PC-3 (cell line): ENCODE measurements at places on chromosomes 13 and 19. TPM values are rescaled to one million over a fixed set of nuclear protein-coding genes. Genes with fewer than 3 reads are reported as not detected.

GRCh38 chr19:33285441-33285927 lies 16.9 kb downstream of the CEBPA start:
- DNase-seq = no peak

GRCh38 chr13:93422980-93423543 lies 196.5 kb downstream of the GPC6 start:
- no peak for DNase-seq

- no peak for DNase-seq
Measured at GRCh38 chr13:35961002-35961401, 170.2 kb downstream of the DCLK1 start.

GRCh38 chr13:99256283-99256682 lies 1.9 kb downstream of the GPR18 start:
- DNase-seq = no peak

DNA sequence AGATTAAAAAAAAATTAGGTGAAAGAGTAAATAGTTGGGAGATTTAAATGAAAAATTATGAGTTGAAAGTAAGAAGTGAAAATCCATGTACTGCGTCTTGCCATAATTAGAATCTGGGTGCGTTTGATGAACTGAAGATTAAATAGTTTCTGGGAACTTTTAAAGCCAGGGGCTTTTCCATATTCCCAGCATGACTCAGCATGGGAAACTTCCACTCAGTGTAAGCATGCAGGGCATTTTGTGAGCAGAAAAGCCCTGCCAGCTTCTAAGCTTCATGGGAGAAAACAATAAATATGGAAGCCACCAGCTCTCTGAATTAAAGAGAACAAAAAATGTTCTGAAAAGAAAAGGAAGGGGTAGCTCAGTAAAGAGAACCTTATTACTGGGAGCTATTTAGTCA lies 62.0 kb upstream of the EDNRB start:
- peak; percentile 40 for DNase-seq

DNA sequence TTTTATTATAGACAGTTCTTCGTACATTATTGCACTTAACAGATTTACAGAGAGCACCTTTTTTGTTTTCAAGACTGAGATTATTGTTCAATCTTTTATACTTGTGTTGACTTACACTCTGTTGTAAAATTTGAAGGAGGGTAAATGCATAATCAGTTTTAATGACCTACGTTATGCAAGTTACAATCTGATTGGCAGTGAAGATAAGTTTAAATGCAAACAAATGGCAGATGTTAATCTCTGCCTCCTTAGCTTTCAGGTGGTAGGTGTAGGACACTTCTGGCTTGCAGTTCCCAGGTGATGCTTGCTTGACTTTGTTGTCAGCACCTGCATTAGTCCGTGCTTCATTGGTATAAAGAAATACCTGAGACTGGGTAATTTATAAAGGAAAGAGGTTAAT lies 424.9 kb downstream of the FGF9 start:
- DNase-seq = no peak

- peak; percentile 42 for DNase-seq
Measured at GRCh38 chr19:40604647-40605215, 3.6 kb downstream of the LTBP4 start.

- no peak for DNase-seq
Measured at GRCh38 chr13:50677258-50677657, 166.2 kb downstream of the DLEU7 start.

DNA sequence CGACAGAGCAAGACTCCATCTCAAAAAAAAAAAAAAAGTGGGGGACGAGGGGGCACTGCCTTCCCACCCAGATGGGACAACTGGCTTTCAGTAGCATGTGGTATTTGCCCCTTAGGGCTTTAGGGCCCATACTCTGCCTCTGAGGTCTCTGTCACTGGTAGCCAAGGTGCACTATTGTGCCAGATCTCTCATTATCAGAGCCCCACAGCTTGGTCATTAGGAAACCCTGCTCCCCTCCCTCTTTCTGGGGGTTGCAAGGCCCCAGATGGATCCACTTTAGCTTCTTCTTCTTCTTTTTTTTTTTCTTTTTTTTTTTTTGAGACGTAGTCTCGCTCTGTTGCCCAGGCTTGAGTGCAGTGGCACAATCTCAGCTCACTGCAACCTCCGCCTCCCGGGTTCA lies 11.2 kb upstream of the ZNF358 start:
- no peak for DNase-seq

DNA sequence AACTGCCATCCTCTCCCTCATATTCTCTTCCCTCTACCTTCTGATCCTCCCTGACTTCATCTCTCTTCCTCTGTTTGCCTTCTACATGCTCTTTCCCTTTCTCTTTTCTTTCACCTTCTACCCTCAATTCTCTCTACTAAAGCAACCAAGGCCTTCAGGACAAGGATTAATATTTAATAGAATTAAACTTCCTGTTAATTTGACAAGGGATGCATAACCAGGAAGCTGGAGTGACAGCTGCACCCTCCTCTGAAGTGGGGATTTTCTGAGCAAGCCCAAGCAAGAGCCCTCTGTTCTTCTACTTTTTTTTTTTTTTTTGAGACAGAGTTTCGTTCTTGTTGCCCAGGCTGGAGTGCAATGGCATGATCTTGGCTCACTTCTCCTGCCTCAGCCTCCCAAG lies 63.4 kb upstream of the MED4 start:
- no peak for DNase-seq

- DNase-seq = no peak
Measured at GRCh38 chr19:32313569-32314265, 31.7 kb upstream of the ZNF507 start.

DNA sequence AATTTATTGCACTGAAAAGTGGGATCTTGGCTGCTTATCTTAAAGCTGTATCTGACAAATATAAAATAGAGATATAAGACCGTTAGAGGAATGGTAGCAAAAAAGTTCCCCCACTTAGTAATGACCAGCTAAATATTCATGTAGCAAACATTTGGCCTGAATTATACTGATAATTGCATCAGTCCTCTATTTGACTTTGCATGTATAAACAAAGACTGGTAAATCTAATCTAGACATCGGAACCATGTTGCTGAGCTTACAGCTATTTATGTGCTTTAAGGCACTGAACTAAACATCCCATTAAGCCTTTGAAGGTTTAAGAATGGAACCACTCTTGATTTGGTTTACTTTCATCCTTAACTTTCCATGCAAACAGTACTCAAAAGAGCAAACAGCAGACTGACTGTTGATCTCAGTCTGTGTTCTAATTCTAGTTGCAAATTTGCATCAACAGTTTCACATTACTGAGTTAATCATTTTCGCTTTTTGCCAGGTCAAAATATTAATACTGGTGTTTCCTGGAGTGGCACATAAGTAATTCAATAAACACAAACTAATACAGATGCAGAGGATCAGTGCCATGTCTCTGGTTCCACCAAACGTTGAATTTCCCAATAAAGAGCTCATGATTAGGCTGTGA lies 203.5 kb upstream of the HTR2A start:
- no peak for DNase-seq

- DNase-seq = peak; percentile 40
Measured at GRCh38 chr19:5026706-5027273, 57.9 kb downstream of the KDM4B start.

DNA sequence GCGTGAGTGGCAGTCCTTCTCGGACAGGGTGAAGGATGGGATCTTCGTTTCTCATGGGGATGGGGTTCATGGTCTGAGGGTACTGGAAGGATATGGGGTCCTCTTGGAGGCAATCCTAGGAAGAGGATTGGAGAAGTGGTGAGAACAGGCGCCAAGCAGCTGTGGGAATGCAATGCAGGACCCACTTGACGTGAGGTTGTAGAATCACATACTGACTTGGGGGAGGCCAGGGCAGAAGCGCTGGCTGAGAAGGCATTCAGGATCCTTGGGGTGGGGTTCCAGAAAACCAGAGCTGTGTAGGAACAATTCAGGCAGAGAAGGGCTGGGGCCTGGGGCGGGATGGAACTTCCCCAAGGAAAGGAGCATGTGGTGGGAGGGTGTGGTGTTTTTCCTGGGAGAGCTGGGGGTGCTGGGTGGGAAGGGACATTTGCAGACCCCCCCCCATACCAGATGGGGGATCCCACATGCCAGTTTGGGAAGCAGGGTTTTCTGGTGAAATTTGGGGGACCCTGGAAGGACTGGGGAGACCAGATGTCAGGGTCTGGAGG lies 852 bp downstream of the KLK1 start:
- DNase-seq = no peak

DNA sequence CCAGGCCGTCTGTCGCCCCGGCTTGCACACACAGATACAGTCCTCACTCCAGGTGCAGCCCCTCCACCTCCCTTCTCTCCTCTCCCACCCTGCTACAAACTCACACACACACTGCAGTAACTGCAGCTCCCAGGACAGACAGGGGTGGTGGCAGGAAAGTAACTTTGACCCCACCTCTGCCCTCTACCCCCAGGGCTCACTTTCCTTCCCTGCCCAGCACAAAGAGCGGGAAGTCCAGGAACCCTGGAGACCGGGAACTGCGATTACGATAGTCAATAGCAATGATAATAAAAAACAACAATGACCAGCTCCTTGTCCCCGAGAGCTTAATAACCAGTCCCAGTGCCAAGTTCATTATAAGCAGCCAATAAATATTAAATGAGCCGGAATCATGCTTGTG lies at the start of gene CEACAM20:
TSS of gene CEACAM20 (minus strand) at position 140 of the 400 bp plus-strand sequence. CDS start 166 bp downstream, outside the sequence.
- no peak for DNase-seq

DNA sequence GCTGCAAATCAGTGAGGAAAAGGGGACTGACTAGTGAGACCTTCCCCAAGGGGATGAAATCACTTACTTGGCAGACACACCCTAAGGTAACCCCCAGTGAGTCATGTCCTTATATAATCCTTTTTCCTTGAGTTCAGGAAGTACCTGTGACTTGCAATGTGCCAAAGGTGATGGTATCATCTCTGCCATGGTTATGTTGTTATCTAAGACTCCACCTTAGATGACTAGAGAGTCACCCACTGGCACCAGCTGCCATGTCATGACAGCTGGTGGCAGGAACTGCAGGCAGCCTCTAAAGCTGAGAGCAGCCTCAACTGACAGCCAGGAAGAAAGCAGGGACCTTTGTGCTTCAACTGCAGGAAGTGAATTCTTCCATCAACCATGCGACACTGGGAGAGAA lies 12.5 kb downstream of the PBX4 start:
- DNase-seq = peak; percentile 95

DNA sequence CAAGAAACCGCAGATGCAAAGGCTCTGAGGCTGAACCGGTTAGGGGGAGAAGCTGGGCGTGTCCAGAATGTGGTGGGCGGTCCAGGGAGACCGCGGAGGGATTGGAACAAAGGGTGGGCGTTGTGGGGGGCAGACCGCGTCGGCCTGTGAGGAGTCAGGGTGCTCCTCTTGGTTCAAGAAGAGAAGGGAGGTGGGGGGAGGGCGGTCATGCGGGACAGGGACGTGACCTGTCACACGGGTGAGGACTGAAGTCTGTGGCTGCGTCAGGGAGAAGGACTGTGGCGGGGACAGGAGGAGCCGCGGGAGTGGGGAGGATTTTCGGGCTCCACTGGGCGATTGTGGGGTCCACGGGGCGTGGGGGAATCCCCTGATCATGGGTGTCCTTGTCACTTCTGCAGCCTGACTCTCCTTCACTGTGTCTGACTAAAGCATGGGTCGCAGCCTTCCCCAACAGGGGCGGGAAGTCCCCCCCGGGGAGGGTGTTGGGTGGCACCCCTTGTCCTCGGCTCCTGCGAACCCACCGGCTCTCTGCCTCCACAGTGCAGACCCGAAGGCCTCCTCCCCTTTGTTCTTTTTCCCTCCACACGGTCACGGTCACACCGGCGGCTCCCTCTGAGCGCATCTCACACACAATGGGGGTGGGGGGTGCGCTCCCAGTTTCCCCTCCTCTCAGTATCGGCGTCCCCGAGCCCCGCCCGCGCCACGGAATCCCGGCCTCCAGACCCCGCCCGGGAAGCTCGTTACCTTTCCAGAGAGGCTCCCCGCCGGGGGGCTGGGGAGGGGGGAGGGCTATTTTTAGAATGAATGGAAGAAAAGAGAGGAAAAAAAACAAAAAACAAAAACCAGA lies 16.4 kb upstream of the KCNN1 start:
- DNase-seq = no peak

DNA sequence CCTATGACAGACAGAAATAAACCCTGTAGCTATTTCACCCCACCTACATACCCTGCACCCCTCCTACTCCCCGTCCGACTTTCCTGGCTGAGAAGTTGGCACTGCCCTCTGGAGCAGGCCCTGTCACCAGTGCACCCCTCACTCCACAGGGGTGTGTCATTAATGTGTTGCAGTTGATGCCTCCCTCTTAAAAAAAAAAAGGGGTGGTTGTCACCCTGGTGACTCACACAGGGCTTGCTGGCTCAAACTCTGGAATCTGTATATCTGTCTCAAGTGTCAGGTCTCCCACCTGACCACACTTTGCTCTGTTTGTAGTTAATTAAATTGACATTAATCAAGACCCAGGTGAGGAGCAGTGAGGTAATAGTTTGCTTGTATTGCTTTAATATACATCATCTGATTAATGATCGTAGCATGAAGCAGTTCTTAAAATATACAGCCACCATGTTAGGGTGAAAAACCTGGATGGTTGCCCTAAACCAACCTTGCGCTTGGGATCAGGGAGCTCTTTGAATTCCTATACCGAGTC lies 2.0 kb upstream of the GATAD2A start:
- DNase-seq = peak; percentile 66

GRCh38 chr19:31531326-31531725 lies 182.1 kb upstream of the TSHZ3 start:
- DNase-seq = no peak

- no peak for DNase-seq
Measured at GRCh38 chr19:39974377-39975155, 3.6 kb downstream of the PSMC4 start.

GRCh38 chr19:1646149-1646548 lies 6.3 kb downstream of the TCF3 start:
- DNase-seq = no peak

- DNase-seq = no peak
Measured at GRCh38 chr13:48728226-48728625, 74.5 kb downstream of the CYSLTR2 start.

ZNF610 gene
- 0.23 and 0.29 TPM in 2 replicates for total RNA-seq

MBD3L4 gene
- total RNA-seq = not detected in 2 replicates

NLRP12 gene
- total RNA-seq = 0.12 TPM in 1 of 2 replicates, not detected in the other

LSR gene
- 80.3 and 91.0 TPM in 2 replicates for total RNA-seq

PDX1 gene
- 0.17 TPM in 1 of 2 replicates, not detected in the other for total RNA-seq

RNF225 gene
- total RNA-seq = 2.2 TPM in 1 of 2 replicates, not detected in the other

SELENOV gene
- not detected in 2 replicates for total RNA-seq

KIR2DL1 gene
- total RNA-seq = not detected in 2 replicates

ZNF100 gene
- total RNA-seq = 0.63 and 1.7 TPM in 2 replicates

EFNB2 gene
- total RNA-seq = 16.4 and 17.5 TPM in 2 replicates

IL11 gene
- 7.5 and 10.7 TPM in 2 replicates for total RNA-seq

TEKTIP1 gene
- total RNA-seq = not detected in 2 replicates
